ENCODE measurements at places on chromosomes 2 and 18.

DNA sequence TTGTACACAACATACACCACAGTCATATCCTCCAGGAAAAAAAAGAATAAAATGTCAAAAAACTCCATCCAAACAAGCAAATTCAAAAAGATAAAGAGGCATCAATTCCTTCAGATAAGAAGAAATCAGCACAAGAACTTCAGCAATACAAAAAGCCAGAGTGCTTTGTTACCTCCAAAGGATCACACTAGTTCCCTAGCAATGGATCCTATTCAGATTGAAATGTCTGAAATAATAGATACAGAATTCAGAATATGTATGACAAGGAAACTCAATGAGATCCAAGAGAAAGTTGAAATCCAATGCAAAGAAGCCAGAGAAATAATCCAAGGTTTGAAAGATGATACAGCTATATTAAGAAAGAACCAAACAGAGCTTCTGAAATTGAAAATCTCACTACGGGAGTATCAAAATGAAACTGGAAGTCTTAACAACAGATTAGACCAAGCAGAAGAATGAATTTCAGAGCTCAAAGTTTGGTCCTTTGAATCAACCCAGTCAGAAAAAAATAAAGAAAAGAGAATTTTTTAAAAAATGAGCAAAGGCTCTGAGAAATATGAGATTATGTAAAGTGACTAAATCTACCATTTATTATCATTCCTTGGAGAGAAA is 80.6 kb downstream of the TRABD2A start:
- DNase-seq, result no peak

DNA sequence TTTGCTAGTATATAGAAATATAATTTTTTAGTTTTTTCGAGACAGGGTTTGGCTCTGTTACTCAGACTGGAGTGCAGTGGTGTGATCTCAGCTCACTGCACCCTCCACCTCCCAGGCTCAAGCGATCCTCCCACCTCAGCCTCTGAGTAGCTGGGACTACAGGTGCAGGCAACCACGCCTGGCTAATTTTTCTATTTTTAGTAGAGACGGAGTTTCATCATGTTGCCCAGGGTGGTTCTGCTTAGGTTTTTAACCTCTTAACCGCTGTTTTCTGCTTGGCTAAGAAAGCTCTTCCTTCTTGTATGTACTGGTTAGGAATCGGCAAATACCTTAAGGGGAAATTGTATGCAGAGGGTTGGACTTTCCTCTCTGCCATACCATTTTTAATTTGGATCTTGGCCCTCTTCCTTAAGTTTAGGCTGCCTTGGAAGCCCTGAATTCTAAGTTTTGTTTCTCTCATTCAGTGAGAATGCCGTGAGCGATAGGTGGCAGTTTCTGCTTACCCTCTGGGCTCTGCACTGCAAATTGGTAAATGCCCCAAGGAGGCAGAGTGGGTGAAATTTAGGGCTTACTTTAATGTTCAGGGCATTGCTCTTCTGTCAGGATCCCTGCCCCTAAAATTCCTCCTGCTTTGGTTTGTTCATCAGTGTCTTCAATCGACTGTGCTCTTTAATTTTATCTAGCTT is 32.3 kb downstream of the EML6 start:
- DNase-seq, result no peak

- DNase-seq, result no peak
Observed at GRCh38 chr2:226775032-226775509, 24.5 kb downstream of the IRS1 start.

- no peak for DNase-seq
Observed at GRCh38 chr18:21194871-21195771, 46.9 kb upstream of the GREB1L start.

DNA sequence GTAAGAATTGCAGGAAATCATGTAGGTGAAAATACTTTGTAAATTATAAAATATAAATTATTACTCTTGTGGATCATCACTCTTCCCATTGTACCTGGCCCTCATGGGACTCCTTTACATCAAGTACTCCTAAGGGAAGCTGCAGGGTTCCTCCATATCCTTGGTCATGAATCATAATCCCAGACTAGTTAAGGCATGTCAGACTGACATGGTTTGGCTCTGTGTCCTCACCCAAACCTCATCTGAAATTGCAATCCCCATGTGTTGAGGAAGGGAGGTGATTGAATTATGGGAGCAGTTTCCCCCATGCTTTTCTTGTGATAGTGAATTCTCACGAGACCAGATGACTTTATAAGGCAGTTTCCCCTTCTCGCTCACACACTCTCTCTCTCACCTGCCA is 77.1 kb downstream of the CMPK2 start:
- DNase-seq, result no peak

DNA sequence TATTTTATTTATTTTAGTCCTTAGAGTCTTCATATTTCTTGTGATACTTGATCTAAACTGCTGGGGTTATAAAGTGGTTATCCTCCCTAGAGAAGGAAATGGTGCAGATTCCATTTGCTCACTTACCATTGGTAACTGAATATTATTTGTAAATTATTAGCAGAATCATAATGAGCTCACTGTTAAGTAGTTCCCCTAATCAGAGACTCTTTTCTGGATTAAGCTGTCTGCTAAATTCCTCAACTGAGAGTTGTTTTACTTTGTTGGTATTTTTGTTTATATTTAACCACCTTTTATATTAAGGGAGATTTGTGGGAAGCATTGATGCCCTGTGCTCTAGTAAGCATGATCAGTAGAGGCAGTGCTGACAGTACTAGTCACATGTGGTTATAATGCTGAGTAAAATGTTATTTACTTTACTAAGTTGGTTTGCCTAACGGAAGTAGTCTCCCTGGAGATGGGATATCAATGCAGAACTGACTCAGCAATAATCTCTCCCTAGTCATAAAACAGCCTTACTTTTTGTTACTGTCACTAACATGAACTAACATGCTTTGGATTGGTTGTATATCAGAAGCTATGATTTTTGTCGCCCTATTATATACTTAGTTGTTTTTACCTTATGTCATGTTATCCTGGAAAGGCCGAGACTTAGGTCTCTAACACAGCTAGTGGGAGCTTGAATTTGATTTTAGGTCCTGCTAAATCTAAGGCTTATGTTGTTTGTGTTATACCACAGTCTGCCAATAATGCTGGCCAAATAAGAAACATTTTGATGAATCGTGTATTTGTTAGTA is 166.7 kb downstream of the MCFD2 start:
- no peak for DNase-seq

DNA sequence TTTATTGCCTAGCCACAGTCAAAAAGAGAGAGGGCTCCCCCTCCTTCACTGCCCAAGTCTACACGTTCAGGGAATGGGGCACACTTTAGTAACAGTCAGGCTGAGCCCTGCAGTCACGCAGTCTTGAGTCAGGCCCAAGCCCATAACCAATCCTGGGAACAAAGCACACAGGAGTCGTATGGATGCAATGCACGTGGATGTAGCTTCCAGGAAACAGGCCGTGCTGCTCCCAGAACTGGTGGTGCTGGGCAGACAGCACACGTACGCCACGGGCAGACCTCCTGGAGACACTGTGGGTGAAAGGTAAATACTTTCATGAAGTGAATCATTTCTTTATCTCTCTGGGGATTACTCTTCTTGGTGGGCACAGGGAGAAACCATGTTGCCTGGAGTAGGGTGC is 30.0 kb upstream of the MBP start:
- DNase-seq, result no peak

GRCh38 chr2:196607073-196607472 is 32.4 kb upstream of the CCDC150 start:
- DNase-seq, result no peak

DNA sequence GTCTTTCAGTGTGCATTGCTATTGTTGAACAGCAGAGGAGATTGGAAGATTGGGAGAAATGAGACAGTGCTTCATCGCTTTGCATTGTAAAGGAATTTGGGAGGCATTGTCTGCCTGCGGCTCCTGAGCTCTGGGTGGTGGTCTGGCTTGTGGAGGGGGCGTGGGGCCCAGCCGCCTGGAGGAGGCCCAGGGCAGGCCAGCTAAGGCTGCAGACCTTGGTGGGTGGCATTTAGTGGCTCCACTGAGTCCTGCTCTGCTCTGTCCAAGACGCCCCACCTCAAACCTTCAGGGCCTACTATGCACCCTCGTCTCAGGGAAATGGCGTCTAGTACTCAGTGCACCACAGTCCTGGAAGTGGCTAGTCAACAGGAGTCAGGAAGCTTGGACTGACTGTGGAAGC is 5.7 kb upstream of the HS1BP3 start:
- DNase-seq, result no peak

GRCh38 chr2:36655453-36655852 is 41.1 kb upstream of the VIT start:
- DNase-seq, result no peak

GRCh38 chr2:39881494-39881893 is 102.4 kb upstream of the THUMPD2 start:
- no peak for DNase-seq

DNA sequence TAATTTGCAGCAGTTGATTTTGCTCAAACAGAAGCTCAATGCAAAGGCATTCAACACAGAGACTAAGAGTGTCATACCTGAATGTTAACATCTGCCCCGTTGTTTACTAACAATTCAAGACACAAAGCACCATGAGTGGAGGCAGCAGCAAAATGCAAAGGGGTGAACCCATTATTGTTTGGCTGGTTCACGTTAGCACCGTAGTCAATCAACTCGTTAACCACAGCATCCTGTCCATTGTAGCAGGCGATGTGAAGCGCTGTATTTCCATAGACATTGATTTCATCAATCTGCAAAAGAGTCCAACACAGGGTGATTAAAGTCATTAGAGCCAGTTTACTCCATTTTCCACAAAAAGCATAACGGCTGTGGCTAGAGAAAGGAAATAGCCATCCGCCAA is 189.3 kb downstream of the ANKRD44 start:
- DNase-seq, result no peak

DNA sequence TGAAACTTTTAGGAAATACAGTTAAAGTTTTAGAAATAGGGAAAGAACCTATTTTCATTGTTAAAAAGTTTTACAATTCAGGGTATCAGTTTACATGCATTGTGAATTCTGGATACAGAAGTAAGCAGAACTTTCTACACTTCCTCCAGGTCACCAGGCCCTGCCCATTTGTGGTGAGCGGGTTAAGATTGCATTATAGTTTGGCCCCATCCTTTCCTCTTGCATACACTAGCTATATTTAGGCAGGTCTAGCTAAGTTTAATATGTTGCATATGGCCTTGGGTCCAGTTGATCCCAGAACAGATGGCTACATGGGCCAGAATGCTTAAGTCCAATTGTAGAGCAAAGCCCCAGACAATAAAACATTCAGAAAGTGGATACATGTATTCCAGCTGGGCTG is 4.8 kb downstream of the VWA3B start:
- DNase-seq, result no peak

DNA sequence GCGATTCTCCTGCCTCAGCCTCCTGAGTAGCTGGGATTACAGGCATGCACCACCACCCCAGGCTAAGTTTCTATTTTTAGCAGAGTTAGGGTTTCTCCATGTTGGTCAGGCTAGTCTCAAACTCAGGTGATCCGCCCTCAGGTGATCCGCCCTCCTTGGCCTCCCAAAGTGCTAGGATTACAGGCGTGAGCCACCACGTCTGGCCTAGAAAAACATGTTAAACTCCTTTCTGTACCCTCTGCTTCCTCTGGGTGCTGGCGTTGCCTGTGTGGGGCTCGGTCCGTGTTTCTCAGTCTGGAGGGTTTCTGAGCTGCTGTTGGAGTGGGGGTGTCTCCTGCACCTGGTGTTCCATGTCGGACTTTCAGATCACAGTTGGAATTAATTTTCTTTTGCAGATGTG is 17.9 kb downstream of the LDLRAD4 start:
- no peak for DNase-seq

- DNase-seq, result no peak
Observed at GRCh38 chr2:1647417-1648240, 96.7 kb downstream of the PXDN start.

GRCh38 chr2:241965931-241966412 is 96.4 kb downstream of the RTP5 start:
- DNase-seq, result peak; percentile 77

DNA sequence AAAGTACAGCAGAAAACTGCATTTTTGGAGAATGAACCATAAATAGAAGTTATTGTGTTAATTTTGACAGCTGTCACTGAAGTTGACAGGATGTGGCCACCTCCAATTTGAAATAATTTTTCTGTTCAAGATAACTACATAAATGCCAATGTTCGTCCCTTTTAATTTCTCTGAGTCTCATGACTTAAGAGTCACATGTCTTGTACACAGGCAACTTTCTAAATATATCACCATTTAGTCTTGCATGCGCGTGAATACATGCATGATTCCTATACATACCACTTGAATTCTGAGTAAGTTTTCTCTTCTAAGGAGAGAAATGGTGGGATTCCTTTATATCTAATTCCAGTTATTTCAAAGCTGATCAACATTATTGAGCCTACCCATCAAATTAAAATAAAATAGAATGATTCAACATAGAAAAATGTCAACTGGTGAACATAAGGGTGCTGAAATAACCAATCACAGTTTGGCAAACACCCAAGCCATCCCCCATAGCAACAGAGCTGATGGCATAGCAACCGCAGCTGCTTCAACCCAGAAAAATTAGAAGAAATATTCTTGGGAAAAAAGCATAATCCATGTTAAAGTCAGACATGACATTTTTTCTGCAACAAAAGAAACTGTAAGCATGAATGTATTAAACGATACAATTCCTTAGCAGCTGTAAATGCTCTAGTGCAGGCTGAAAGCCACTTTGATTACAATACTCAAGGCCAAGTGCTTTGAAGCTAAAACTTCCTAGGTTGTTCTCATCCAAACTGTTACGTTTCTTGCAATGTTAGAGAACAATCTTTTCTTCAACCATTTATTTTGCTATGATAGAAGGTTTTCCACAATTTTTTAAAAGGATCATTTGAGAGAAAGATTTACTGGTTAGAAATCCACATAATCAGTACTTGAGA is 282.7 kb downstream of the DLGAP1 start:
- DNase-seq, result no peak

DNA sequence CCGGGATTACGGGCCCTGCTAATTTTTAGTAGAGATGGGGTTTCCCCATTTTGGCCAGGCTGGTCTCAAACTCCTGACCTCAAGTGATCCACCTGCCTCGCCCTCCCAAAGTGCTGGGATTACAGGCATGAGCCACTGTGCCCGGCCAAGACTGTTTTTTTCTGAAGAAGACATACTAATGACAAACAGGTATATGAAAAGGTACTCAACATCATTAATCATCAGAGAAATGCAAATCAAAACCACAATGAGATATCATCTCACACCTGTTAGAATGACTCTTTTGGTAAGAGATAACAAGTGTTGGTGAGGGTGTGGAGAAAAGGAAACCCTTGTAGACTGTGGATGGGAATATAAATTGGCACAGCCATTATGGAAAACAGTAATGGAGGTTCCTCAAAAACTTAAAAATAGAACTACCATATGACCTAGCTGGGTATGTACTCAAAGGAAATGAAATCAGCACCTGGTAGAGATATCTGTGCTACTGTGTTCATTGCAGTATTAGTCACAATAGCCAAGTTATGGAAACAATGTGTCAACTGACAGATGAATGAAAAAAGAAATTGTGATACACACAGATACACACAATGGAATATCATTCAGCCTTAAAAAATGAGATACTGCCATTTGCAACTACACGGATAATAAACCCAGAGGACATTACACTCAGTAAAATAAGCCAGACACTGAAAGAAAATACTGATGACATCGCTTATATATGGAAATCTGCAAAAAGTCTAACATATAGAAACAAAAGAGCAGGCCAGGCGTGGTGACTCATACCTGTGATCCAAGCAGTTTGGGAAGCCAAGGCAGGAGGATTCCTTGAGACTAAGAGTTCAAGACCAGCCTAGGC is 20.8 kb downstream of the SOS1 start:
- DNase-seq, result no peak

GRCh38 chr18:60676815-60677214 is 304.2 kb upstream of the MC4R start:
- no peak for DNase-seq

GRCh38 chr2:236918545-236918944 is 167.1 kb upstream of the COPS8 start:
- DNase-seq, result no peak

All from activated CD8-positive, alpha-beta memory T cell treated with anti-CD3 and anti-CD28 coated beads, Interleukin-2, amount 50 U/mL, for 4 hours (primary cell).